Thymus (tissue), 14 donors: ENCODE measurements at places on chromosomes 5 and 9. TPM values are rescaled to one million over a fixed set of nuclear protein-coding genes. Genes with fewer than 3 reads are reported as not detected.

The CDH6 gene
- 0.87 TPM for polyA plus RNA-seq

The RBM18 gene
- 10.6 TPM for polyA plus RNA-seq

The ASB6 gene
- 20.5 TPM for polyA plus RNA-seq

The SMC2 gene
- 4.7 TPM for polyA plus RNA-seq

The QSOX2 gene
- 11.5 TPM for polyA plus RNA-seq

The THBS4 gene
- 14.3 TPM for polyA plus RNA-seq

The ECM2 gene
- 3.5 TPM for polyA plus RNA-seq

The TMEM252 gene
- not detected for polyA plus RNA-seq

- H3K27ac ChIP-seq = no peak overlapping the region
- H3K4me3 ChIP-seq = no peak overlapping the region
- peaks cover 69% of the 10 kb centered on the region for H3K36me3 ChIP-seq
- peaks cover 8% of the 10 kb centered on the region for H3K4me1 ChIP-seq
- no peaks in the 10 kb centered on the region for H3K27me3 ChIP-seq
These were observed 8.7 kb downstream of the POMT1 start for GRCh38 chr9:131511416-131511815.

- H3K4me3 ChIP-seq = no peak overlapping the region
- no peak overlapping the region for H3K27ac ChIP-seq
- H3K4me1 ChIP-seq = peaks cover 2% of the 10 kb centered on the region
- DNase-seq = no peak
These were observed 20.1 kb upstream of the HAPLN1 start for GRCh38 chr5:83740741-83741140.

DNA sequence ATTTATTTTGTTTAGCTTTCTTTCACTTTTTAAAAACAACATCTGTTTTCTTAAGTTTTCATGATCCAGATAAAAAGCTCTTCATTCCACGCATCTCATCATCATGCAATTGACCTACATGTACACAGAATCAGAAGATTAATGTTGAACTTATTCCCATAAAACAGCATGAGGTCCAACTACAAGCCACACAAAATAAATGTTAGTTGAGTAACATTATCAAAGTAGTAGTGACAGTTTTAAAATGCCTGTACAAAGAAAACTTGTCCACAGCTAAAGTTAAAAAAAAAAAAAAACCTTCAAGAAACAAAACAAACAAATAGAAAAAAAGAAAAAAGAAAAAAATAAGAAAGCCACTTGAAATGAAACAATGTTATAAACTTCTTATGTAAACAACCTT lies 846.3 kb downstream of the TLE1 start:
- no peaks in the 10 kb centered on the region for H3K36me3 ChIP-seq
- no peaks in the 10 kb centered on the region for H3K4me1 ChIP-seq
- H3K27me3 ChIP-seq = no peaks in the 10 kb centered on the region
- H3K27ac ChIP-seq = no peak overlapping the region

DNA sequence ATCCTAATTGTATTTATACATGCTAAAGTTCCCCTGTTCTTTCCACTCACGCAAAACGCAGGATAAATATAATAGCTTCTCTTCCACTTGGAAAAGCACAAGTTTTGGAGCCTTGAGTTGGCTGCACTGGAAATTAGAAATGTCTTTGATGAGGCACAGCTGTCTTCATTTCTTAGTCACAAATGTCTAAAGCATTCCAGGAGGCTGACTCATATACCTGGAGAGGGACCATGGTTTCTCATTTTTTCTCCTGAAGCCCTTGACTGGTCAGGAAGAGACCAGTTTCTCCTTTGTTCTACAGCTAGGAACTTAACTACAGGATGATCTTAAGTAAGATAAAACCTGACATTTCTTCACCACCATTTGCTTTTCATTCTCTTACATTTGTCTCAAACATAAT lies 16.2 kb downstream of the MTX3 start:
- no peak overlapping the region for H3K4me3 ChIP-seq
- peaks cover 16% of the 10 kb centered on the region for H3K36me3 ChIP-seq
- H3K4me1 ChIP-seq = no peaks in the 10 kb centered on the region
- no peak overlapping the region for H3K27ac ChIP-seq
- DNase-seq = no peak

DNA sequence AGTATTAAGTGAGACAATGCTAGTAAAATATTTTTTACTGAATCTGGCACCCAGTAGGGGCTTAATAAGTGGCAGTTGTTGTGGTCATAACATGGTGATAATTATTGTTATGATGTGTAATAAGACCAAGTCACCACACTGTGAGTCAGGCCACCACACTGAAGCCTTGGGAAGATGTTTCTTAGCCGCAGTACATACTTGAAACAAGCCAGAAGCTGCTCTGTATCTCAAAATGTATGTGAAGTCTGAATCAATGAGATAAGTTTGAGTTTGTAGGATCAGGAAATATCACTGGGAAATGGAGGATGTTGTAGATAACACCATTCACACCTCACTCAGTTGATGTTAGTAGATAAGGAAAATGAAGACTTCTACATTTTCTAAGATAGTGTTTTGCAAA lies 51.3 kb upstream of the PTPN3 start:
- H3K4me3 ChIP-seq = no peak overlapping the region
- no peaks in the 10 kb centered on the region for H3K36me3 ChIP-seq
- no peaks in the 10 kb centered on the region for H3K27me3 ChIP-seq
- no peak for DNase-seq
- no peaks in the 10 kb centered on the region for H3K4me1 ChIP-seq

DNA sequence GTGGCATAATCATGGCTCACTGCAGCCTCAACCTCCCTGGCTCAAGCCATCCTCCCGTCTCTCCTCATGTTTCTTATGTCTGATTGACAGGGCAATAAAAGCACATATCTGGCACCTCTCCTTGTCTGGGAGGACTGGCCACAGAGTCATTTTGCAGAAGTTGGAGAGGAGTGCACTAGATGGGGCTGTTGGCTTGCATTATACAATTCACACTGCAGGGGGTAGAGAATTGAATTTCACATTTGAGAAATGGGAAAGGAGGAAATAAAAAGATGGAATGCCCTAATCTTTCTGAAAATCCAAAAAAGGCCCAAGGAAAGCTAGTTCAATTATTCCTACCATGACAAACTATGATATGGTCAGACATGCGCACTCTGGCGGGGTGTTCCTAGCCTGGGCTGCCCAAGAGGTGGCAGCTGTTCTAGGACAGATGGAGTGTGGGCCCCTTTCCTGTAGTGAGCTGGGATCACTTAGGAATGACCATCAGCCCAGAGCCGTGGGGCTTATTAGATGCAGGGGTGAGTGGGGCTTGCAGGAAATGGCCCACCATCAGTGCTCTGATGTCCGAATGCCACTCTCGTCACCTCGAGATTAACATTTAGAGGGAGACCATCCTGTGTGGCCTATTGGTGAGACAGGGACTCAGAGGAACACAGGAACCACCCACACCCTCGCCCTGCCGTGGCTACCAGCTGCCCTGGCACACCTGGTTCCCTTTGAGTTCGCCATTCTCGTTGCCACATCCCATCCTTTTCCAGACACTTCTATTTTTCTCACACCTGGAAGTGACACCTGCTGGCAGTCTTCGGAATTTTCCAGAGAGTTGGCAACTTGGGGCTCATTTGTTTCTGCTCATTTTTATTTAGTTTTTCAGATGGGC lies 21.8 kb upstream of the ANKRD18A start:
- H3K27ac ChIP-seq = no peak overlapping the region
- DNase-seq = no peak
- no peaks in the 10 kb centered on the region for H3K4me1 ChIP-seq

GRCh38 chr9:136616948-136617695 lies 45.6 kb upstream of the EGFL7 start:
- no peak for DNase-seq
- no peaks in the 10 kb centered on the region for H3K27me3 ChIP-seq
- no peak overlapping the region for H3K27ac ChIP-seq
- no peaks in the 10 kb centered on the region for H3K36me3 ChIP-seq

DNA sequence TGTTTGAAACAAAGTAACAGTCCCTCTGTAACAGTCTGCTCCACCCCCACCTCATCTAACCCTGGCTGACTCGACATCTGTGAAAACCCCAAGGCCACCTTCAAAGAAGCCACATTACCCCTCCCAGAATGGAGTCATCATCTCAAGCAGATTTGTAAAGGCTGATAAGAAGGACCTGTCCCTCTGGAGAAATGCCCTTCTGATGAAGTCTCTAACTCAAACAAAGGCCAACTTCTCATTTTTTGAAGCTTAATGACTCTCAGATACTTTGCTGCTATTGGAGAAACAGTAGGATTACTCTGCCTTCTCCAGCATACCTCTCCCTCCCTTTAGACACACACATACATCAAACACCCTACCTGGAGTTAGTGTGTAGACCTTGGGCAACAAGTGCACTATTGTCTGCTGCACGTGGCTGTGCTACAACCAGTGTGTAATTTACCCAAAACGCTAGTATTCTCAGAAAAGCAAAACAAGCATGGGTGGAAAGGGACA lies 5.3 kb upstream of the SUSD1 start:
- H3K4me3 ChIP-seq = no peak overlapping the region
- H3K27me3 ChIP-seq = no peaks in the 10 kb centered on the region
- no peaks in the 10 kb centered on the region for H3K36me3 ChIP-seq
- no peak overlapping the region for H3K27ac ChIP-seq
- H3K4me1 ChIP-seq = peaks cover 15% of the 10 kb centered on the region
